ENCODE measurements at places on chromosomes 6 and 20. TPM values are rescaled to one million over a fixed set of nuclear protein-coding genes. Genes with fewer than 3 reads are reported as not detected.
A peak's percentile ranks its signal among the peaks of the same experiment; 100 is the strongest.

Gene MYT1
- 0.29 TPM for total RNA-seq

Gene CRISP2
- total RNA-seq: not detected

Gene HCK
- not detected for total RNA-seq

Gene B3GAT2
- not detected for total RNA-seq

Gene ANKRD66
- total RNA-seq: not detected

Gene RBBP8NL
- total RNA-seq: 9.4 TPM

DNA sequence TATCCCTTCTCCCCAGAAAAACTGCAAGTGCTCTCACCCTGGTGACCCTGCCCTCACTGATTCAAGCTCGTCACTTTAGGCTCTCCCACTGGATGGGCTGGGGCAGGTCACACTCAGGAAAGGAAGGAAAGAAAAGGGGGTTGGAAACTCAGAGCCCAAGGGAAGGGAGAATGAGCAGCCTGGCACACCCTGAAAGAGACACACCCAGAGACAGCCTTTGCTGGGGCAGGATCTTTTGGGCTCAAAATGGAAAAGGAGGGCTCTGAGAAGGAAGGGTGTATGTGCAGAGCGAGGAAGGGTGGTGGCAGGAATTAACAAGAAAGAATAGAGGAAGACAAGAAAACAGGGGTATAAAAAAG, 2.5 kb downstream of the PPP1R18 start:
- DNase-seq: no peak

- DNase-seq: no peak
Measured at GRCh38 chr6:119267126-119267905, 82.2 kb downstream of the MAN1A1 start.

GRCh38 chr6:53151676-53152075, 3.0 kb upstream of the GCM1 start:
- DNase-seq: peak; percentile 43

DNA sequence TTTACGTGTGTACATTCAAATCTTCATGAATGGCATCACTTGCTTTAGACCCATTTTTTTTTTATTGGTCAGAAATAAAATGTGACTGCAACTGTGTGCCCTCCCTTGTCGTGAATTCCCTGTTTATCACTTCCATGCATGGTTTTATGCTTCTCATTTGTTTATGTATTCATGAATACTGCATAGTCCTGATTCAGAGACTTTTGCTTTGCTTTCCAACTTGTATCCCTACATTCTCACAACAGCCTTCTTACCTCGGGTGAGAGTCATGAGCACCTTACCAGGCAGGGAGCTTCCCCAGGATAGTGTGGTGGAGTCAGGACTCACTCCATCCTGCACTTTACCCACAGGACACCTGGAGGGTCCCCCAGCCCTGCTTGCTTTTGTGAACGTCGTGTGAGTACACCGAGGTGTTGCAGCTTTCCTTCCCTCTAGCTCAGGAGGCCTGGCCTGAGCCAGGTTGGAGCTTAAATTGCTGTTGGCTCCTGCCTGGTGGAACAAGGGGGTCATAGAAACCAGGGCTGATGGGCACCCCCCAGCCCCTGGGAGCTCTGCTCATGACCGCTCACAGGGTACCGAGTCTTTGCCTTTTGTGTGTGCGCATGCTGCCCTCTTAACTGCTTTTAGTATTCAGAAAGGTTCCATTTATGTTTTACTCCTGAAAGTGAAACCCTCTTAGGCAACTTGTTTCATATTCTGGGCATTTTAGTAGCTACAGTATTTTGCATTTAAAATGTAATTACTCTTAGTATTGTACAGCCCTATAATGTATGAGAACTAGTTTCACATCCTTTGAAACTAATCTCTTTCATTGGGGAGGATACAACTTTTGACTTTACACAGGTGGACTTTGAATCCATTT, 66.0 kb downstream of the CDS2 start:
- no peak for DNase-seq

- no peak for DNase-seq
Measured at GRCh38 chr6:13915561-13916229, 9.1 kb upstream of the RNF182 start.

DNA sequence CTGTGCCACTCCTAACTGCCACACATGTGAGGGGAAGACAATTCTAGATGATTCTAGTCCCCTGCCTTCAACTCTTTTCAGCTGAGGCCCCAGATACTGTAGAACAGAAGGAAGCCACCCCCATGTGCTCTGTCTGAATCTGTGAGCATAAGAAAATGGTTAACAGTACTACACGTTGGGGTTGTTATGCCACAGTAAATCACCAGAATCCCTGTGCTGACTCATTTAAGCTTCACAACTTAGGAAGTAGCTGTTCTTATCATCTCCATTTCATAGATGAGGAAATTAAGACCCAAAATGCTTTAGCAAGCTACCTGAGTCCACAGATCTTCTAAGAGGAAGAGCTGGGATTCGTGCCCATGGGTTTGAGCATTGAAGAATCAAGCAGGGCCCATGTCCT, 27.4 kb upstream of the SCRT2 start:
- no peak for DNase-seq

DNA sequence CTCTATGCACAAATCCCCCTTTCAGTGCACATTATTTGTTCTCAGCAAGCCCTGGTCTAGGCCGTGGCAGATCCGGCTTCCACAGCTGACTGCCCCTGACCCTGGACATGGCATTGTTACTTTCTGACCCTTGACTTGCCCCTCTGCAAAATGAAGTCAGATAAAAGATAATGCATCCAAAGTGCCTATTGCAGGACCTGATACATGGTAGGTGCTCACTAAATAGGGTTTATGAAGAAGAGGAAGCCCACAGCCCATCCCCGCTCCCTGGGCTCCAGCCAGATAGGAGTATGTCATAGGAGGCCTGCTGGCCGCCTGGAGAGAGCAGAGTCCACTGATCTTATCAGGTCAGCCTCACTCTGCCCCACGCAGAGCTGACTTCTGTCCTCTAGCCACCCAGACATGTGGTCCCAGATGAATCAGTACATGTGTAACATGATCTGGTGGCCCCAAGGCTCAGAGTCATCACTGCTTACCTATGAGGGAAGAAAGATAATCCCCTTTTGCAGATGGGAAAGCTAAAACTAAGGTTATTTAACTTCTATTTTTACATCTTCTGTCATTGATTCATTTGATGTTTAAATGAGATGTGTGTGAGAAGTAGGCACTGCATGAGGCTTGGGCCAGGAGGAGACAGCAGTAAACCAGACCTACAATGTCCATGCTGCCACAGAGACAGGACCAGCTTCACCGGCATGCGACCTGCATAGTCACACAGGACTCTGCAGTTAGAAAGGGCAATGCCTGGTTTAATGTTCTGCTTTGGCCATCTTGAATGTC, 20.4 kb downstream of the MAFB start:
- DNase-seq: peak; percentile 29

GRCh38 chr20:16317445-16318362, 255.5 kb downstream of the KIF16B start:
- no peak for DNase-seq

DNA sequence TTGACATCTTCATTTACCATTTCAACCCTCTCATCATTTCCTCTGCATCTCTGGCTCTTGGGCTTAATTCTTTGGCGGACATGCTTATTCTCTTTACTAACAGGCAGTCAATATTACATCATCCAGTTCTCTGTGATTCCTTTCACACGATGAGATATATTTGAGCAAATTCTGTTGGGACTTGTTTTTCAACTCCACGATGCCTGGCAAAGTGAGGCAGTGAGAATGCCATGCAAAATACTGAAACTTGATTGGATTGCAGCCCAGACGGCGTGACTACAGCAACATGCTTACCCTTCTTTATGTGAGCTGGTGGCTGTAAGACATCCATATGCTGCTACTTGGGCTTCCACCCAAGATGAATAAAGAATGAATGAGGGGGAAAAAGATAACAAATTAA, 101.7 kb upstream of the SPACA1 start:
- DNase-seq: no peak

GRCh38 chr6:20024316-20024673, 187.1 kb downstream of the ID4 start:
- no peak for DNase-seq

GRCh38 chr6:163185744-163186143, 228.8 kb upstream of the QKI start:
- DNase-seq: no peak

DNA sequence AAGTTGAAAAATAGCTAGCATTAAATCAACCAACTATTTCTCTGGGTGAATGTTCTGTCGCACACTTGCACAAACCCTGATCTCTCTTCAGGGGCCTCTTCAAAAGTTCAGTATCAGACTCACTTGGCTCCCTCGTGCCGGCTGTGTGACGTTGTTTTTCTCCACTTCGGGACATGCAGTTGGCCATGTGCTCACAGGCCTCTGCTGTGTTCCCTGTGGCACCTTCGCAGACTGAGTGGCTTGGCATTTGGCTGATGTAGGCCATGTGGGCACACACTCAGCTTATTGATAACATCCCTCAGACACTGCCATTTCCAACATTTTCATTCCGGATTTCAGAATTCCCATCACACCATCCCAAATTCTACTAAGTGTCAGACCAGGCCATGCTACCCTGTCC, 49.3 kb downstream of the PACRG start:
- DNase-seq: no peak

DNA sequence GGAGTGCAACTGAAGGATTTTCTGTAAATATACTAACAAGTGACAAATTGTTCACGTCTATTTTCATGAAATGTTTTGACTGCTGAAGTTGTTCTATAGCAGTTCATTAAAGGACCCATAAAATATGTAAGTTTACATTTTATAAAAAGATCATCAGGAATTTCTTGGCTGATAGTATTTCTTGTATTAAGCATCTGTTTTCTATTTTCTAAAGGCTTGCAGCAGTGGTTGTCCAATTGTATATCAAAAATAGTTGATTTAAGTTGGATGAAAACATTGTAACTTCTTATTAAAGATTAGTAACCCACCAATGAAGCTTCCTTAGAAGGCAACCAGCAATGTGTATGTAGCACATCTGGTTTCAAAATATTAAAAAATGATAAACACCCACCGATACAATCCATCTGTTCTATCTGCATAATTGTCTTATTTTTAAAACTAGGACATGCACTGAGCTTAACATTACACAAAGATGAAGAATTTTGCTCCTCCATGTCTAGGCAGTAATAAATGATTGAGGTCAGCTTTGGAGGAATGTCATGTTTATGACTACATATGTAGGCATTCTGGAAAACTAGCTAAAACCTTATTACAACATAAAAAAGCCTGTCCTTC, 301.3 kb upstream of the TCF21 start:
- no peak for DNase-seq

DNA sequence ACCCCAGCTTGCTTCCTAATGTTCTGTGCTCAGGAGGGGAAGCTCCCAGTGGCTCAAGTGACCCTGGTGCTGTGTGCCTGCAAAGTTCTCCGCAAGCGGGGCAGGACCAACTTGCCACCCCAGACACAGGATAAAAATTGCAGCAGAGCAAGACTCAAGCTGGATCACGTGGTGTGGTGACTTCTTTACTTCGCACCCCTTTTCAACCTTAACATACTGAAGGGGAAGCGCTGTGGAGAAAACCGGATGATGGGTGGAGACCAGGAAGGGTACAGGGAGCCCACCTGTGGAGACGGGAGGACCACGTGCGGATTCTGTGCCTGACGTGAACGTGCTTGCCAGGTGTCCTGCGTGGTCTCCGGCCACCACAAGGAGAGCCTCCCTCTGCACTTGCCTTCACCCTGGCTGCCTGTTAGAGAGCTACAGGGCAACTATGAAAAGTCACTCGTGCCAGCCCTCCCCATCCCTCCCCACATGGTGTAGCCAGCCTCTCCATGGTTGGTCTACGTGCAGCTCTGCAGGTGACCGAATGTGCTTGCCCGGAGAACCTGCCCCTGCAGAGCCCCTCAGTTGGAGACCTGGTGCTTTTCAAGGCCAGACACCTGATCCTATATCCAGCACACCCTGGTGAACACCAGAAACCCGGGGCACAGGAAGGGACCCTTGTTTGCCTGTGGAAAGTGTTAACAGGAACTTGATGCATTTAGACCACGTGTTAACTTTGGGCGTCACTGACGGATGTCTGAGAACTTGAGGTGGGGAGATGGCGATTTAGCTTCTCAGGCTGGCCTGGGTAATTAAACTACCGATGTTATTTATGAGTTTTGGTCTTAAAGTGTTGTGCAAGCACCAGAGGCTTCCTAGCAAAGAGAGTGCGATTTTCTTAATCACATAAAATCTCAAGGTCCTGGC, 23.9 kb upstream of the DACT2 start:
- DNase-seq: no peak

- DNase-seq: no peak
Measured at GRCh38 chr6:26544473-26544872, 6.3 kb downstream of the HMGN4 start.

GRCh38 chr20:58824843-58825242, 25.9 kb downstream of the GNAS-AS1 start:
- no peak for DNase-seq

- DNase-seq: no peak
Measured at GRCh38 chr6:39496915-39497314, 174.4 kb upstream of the KCNK16 start.

DNA sequence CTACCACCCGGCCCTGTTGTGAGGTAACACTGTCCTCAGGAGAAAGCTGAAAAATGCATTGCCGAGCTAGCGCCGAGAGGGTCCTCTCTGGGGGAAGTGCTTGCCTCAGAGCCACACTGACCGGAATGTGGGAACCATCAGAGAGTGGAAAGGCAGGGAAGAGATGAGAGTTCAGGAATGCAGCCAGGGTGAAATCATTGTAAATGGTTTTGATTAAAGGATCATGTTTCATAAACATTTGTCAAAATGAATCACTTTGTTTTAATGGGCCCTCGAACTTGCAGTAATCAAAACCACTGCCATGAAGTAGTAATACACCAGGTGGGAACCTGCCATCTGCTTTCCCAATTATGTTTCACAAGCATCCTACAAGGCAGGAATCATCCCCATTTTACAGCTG, 16.9 kb upstream of the IL17F start:
- peak; percentile 57 for DNase-seq

- DNase-seq: no peak
Measured at GRCh38 chr6:168674595-168674994, 233.6 kb downstream of the SMOC2 start.

- DNase-seq: no peak
Measured at GRCh38 chr6:141195251-141195832, 937.4 kb upstream of the GJE1 start.

- DNase-seq: peak; percentile 52
Measured at GRCh38 chr6:115945812-115946211, 114.9 kb downstream of the FRK start.

- no peak for DNase-seq
Measured at GRCh38 chr6:14816116-14816859, 429.6 kb upstream of the JARID2 start.

DNA sequence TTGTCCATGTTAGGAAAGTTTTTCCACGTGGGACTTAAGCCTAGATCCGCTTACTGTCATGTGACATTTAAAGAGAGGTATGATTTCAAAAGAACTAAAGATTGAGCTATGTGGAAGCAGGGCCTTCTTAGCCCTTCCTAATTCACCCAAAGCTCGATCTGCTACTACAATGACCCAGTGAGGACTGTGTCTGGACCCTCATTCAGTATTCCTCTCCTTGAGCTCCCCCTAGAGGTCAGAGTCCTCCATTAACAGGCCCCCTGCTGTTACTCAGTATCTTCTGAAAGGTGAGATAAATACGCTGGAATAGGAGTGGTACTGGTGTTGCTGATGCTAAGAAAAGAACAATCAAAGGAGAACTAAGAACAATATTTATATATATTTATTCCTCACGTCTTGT, 414.0 kb downstream of the GJA1 start:
- peak; percentile 79 for DNase-seq

All from PC-3 (cell line).